ENCODE measurements at places on chromosomes 7 and 10.

DNA sequence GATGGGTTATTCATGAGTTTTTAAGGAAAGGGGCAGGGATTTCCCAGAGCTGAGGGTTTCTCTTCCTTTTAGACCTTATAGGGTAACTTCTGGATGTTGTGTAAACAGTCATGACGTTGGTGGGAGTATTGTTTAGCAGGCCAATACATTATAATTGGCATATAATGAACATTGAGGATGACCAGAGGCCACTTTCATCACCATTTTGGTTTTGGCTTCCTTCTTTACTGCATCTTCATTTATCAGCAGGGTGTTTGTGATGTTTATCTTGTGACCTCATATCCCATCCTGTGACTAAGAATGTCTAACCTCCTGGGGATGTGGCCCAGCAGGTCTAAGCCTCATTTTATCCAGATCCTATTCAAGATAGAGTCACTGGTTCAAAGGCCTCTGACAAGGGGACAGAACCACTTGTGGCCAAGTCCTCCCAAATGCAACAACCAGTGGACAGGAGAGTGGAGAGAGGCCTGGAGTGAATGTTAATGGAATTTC is 77.3 kb upstream of the RPA3 start:
- DNase-seq, result peak; percentile 20

- DNase-seq, result no peak
Measured at GRCh38 chr7:128812514-128813168, 17.6 kb upstream of the FLNC start.

- peak; percentile 79 for DNase-seq
Measured at GRCh38 chr10:59177031-59177797, 771 bp downstream of the PHYHIPL start.

DNA sequence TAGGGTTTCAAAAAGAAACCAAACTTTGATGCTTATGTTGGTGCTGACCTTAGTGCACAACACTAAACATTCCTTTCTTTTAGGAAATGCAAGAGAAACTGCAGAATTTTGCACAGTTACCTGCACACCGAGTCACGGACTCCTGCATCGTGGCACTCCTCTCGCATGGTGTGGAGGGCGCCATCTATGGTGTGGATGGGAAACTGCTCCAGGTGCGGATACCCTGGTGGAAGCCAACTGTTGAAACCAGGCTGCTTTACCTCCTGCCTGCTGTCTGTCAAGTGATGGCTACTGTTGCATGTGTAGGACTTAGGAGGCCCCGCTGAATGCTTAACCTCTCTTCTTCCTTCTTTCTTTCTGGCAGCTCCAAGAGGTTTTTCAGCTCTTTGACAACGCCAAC is 11.7 kb downstream of the CASP2 start:
- DNase-seq, result no peak

DNA sequence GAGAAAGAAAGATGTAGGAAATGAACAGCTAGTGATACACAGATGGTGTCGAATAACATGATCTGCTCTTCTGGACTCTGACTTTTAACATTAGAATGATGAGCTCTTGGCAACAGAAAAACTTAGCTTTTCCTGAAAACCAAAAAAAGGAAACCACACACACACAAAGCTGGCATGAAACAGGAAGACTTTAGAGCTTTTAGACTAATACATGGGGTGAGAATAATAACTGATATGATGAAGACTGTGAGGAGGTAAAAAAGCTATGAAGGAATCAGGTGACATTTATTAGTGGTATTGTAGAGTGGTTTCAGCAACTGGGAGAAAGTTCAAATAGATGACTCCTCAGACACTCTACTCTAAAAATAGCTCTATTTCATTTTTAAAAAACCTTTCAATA is 491.9 kb downstream of the PARD3 start:
- peak; percentile 26 for DNase-seq

GRCh38 chr7:24501443-24502134 is 71.7 kb upstream of the PALS2 start:
- DNase-seq, result no peak

GRCh38 chr7:89054361-89054760 is 258.8 kb upstream of the TEX47 start:
- no peak for DNase-seq

- DNase-seq, result no peak
Measured at GRCh38 chr7:69732203-69732602, 133.9 kb downstream of the AUTS2 start.

DNA sequence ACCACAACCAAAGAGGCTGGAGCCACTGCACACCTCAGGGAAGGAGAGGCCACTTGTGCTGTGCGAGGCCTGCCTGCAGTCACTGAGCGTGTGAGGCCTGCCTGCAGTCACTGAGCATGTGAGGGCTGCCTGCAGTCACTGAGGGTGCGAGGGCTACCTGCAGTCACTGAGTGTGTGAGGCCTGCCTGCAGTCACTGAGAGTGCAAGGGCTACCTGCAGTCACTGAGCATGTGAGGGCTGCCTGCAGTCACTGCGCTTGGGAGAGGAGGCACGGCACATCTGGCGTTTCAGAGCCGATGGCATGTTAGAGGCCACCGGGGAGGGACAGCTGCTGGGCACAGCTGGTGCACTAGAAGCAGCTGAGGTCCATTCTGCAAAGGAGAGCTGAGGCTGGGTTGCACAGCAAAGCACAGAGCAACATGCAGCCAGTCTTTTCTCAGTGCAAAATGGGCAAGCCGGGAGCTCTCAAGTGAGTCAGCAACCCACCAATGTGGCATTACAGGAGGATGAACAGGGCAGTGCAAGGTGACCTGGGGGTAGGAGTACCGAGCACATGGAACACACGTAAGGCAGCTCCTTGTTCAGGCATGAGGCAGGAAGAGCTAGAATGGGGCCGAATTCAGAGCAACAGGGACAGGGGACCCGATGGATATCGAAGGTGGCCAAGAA is 540.1 kb downstream of the PTPRN2 start:
- no peak for DNase-seq

DNA sequence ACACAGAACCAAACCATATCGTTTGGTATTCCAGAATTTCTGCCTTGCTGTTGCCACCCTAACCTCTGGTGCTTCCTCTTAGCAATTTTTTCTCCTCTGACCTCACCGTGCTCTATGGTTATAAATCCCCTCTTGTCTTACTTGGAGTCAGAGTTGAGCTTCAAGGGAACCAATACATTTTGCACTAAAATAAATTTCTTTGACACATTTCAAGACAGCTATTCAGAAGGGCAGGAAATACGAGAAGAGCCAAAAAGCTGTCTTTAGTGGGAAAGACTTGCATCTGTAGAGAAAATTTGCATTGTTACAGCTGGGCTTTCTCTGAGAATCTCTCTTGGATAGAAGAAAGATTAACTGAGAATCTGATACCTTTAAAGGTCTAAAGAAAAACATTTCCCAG is 14.5 kb upstream of the AKR1C2 start:
- no peak for DNase-seq

GRCh38 chr10:46329690-46330016 is 42.9 kb downstream of the ANTXRL start:
- no peak for DNase-seq

- DNase-seq, result no peak
Measured at GRCh38 chr10:32971536-32972091, 13.6 kb upstream of the ITGB1 start.

- DNase-seq, result no peak
Measured at GRCh38 chr10:122498521-122498920, 37.2 kb downstream of the HTRA1 start.

GRCh38 chr10:43233601-43234430 is 33.0 kb downstream of the RASGEF1A start:
- DNase-seq, result no peak

- DNase-seq, result no peak
Measured at GRCh38 chr7:73520673-73521635, 1.1 kb downstream of the BAZ1B start.

DNA sequence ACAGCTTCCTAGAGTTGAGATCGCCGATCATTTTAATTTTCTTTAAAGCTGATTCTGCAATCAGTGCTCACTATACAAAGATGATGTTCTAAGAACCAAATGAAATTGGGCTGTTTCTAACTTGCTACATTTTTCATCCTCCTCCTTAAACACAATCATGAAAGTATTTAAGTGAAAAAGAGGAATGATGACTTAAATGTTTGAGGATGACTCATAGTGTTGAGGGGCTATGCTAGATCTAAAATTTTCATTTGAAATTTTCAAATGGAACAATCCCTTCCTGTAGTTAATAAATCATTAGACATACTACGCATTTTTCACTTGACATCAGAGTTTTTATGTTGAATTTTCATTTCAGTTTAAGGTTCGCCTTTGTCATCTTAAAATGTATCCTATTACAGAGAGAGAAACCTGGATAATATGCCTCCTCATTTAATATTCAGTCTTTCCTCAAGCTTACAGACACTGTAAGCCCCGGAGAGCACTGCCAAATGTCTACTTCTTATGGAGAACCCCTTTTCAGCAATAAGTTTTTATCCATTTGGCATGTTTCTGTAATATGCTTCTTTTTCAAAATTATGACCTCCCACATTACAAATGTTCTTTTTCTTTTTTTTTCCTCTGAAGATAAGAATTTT is 499.6 kb downstream of the MAGI2 start:
- no peak for DNase-seq

- DNase-seq, result no peak
Measured at GRCh38 chr7:139384611-139385010, 24.9 kb downstream of the LUC7L2 start.

- no peak for DNase-seq
Measured at GRCh38 chr7:17497549-17498167, 199.2 kb downstream of the AHR start.
